ENCODE measurements at places on chromosomes 3 and 15.

DNA sequence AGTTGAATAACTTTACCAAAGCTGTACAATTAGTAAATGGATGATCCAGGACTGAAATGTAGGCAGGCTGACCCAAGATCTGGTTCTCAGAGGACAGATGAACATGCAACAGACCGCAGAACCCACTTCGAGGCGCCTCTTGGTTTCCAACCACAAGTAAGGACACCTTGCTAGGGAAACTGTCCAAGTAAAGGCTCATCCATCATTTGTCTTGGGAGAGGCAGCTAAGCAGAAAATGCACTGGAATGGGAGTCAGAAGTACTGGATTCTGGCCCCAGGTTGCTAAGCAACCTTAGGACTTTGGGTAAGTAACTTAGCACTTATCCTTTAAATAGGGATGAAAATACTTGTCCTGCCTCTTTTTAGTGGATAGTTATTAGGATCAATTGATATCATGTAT is 366.3 kb upstream of the LRRC3B start:
- DNase-seq = no peak

DNA sequence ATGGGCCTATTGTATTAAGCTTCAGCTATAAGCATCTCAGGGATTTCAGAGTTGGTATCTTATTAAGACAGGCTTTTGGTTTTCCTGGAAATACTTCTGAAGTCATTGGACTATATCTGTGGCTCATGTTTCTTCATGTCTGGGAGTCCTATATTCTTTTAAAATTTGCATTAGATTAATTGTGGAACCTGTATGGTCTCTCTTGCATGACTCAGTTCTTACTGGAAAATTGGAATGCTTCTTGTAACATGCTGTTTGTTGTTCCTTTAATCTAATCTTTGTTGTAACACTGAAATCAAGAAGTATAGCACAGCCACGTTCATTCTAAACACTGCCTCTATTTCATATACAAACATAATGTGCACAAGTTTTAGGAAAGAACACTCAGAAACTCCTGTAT is 208.1 kb downstream of the RBMS3 start:
- DNase-seq = peak; percentile 17

DNA sequence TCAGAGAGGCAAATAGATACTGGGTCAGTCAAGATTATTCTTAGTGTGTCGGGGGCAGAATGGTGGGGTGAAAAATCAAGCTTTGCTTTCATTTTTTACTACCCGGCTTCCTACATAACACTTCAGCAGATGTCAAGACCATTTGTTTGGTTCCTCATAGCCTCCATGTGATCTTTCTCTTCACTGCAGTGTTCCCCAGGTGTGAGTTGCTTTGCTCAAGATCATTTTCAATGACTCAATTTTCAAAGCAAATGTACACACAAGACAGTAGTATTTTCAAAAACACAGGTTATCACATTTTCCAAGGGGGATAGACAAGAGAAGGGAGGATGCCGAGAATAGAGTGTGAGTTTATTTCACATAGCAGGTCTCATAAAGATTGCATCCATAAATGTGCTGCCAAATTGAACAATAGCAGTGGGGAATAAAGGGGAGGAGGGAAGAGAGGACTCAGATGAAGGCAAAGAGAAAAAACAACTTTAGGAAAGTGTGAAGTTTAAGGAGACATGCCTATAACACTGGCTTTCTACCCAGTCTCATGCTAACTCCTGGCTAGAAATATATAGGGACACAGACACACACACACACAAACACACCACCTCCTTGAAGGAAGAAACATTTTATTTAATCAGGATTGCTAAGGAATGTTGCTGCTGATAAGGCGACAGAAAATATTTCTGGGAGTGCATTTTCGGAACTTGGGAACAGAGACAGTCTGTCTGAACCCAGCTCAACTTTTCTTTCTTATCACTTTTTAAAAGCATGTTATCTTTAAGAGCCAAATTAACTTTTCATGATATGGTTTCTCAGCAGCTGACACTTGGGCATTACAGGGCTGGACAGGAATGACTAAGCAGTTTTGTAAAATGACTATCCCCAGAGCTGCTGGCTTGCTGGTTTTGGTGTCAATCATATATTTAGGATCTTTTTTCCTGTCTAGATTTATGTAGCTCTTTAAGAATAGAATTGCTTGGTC is 402.4 kb downstream of the RBMS3 start:
- peak; percentile 47 for DNase-seq

GRCh38 chr3:67067251-67067650 is 69.1 kb downstream of the KBTBD8 start:
- no peak for DNase-seq

GRCh38 chr3:151924753-151925152 is 51.3 kb downstream of the SUCNR1 start:
- no peak for DNase-seq

DNA sequence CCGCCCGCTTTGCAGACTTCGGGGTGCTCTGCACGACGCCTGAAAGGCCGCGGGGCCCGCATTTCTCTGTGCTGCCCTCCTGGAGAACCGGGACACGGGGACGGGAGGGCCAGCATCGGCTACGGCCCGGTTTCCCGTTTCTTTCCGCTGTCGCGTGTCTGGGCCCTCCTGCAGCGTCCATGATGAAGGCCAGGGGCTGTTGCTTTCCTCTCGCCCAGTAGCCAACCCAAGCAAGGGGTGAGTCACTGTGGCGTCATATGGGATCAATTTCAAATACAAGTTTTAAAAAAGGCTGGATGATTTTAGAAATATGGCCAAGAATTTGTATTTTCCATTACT is 435 bp downstream of the SLC35G2 start:
- peak; percentile 83 for DNase-seq
